Left forelimb (tissue), 1 donor: ENCODE measurements at places on chromosomes 7 and 10.

GRCh38 chr10:119030421-119031250 lies 1.1 kb downstream of the NANOS1 start:
- DNase-seq, result peak; percentile 74

DNA sequence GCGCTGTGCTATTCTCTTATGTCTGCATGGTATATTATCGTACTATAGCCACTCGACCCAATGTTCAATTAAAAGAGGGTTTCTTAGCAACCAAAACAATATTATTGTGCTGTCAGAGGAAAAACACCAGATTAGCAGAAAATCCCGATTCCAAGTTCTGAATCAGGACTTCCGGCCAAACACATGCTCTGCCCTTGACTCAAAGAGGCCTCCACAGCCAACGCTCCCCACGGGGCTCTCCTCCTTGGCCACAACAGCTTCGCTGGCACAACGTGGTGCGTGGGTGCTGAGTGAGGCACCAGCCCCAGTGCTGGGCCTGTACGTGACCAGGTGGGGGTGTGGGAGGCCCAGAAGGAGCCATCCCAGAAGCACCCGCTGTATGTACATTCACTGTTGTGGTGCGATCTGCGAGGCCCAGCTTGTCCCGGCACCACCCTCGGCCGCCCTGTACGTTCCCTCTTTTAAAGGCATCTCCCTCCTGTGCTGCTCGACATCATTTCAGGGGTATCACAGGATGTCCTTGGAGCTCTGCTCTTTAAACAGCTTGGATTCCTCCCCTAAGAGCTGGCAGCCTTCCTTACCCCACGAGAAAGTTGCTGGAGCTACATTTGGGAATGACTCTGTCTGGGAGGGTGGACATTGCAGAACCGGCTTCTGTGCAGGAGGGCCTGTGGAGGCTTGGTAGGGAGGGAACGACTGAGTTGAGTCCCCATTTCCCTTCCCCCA lies 736.2 kb downstream of the PARD3 start:
- no peak for DNase-seq

GRCh38 chr7:136664537-136664936 lies 203.9 kb upstream of the CHRM2 start:
- no peak for DNase-seq

DNA sequence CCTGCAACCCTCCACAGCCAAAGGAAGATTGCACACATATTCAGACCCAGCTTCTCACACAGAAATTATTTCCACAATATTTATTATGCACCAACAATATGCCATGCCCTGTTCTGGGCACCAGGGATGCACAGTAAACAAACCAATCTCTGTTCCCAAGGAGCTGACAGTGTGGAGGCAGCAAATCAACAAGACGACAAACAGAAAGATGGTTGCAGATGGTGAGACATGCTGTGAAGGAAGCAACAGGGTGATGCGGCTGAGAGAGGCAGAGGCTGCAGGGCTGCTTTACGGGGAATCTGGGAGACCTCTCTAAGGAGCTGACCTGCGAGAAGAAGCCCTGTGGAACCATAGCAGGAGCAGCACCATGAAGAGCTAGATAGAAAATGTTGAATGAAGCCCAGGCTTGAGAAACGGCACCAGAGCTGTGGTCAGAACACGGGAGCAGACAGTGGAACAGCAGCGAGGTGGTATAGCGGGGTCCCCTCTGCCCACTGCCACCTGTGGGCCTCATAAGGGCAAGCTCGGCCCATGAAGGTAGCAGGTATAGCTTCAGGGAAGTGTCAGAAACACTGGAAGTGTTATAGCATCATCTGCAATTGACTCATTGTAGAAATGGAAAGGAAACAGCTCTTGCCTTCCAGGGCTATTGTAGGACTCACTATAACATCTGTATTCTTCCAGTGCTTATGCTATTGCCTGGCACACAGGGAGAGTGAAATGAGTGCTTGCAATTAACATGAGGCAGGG lies 17.4 kb downstream of the RBP3 start:
- peak; percentile 8 for DNase-seq

DNA sequence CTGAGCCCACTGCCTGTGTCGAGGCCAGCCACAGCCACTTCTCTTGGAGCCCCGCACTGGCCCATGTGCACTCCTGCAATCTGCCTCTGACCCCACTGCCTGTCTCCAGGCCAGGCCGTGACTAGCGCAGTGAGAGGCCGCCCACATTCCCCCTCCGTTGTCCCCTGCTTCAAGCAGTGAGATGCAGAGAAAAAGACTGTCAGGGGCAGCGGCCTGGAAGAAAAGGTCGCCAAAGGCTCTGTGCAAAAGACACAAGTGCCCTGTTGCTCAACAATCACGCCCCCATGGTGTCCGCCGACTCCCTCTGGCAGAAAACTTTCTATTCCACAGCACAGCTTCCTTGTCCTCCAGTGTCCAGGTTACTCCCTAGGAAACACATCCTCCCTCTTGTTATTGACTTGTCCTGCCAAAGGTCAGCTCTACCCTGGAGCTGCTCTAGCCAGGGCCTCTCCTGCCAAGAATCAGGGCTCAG lies 9.9 kb downstream of the FAM131B start:
- no peak for DNase-seq

DNA sequence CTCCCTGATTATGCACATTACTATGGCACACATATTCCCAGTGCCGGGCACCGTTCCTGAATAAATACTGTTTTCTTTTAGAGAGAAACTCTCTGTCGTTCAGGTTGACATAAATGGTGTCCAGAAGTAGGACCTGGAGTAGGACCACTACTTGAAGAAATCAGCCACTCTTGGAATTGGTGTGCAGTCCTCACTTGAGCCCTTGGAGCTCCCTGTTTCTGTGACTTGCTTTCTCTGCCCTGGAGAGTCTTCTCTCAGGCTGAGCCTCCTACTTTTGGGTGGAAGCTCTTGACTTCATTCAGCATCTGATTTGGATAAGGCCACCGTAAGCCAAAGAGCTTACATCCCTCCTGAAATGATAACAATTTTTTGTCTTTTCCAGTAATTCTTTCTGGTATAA lies 29.7 kb upstream of the ANTXRL start:
- DNase-seq, result no peak

DNA sequence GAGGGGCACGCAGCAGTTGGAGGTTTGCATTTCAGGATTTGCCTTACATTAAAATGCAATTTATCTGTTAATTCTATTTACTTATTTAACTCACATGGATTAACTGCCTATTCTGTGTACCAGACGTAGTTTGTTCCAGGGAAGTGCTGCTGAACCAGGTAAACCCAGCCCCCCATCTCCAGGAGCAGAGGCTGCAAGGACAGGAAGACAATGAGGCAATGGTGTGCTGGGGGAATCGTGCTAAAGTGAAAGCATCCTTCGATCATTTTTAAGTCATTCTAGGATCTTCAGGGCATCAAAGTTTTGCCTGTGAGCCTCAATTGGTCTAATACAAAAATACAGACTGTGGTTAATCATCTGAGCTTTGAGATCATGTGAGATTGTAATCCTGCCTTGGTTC lies 166.4 kb downstream of the DNAJB6 start:
- DNase-seq, result no peak

GRCh38 chr7:134459981-134460380 lies 1.1 kb upstream of the AKR1B1 start:
- no peak for DNase-seq

- DNase-seq, result no peak
Measured at GRCh38 chr10:103555712-103556111, 62.2 kb downstream of the NEURL1 start.

GRCh38 chr10:92492748-92493240 lies 81.1 kb downstream of the IDE start:
- no peak for DNase-seq

DNA sequence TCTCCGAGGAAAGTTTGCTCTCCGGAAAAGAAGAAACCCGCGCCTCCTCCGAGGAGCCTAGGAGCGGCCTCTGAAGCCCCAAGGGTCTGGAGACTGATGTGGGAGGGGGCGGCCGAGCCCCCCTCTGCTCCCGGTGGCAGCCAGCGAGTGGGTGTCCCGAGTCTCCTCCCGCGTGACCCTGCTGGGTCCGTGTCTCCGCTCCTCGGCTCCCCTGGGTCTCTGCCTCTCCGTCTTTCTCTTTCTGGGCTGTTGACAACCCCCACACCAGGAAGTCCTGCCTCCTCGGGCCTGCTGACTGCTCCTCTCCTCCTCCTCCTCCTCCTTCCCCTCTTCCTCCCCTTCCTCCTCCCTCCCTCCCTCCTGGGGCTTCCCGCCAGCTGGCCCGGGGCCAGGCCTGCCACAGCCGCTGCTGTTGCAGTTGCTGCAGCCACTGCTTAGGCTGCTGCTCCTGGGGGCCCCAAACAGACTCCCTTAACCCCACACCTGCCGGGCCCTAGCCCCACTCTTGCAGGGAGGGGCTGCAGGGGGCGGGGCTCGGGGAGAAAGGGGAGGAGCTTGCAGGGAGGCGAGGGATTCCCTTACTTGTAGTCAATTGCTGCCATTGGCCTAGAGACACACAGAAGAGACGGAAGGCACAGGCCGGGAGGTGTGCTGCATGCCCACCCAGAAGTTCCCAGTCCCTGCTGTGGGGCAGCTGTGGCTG lies at the start of gene TSC22D4:
Gene TSC22D4 (minus strand): TSS at position 257 of the 703 bp plus-strand sequence. CDS start 1,176 bp downstream, outside the sequence.
- DNase-seq, result peak; percentile 99
